ENCODE measurements at places on chromosomes 4 and X. TPM values are rescaled to one million over a fixed set of nuclear protein-coding genes. Genes with fewer than 3 reads are reported as not detected.

- DNase-seq: no peak
These were observed 14.6 kb upstream of the SLC25A4 start for GRCh38 chr4:185128272-185129119.

DNA sequence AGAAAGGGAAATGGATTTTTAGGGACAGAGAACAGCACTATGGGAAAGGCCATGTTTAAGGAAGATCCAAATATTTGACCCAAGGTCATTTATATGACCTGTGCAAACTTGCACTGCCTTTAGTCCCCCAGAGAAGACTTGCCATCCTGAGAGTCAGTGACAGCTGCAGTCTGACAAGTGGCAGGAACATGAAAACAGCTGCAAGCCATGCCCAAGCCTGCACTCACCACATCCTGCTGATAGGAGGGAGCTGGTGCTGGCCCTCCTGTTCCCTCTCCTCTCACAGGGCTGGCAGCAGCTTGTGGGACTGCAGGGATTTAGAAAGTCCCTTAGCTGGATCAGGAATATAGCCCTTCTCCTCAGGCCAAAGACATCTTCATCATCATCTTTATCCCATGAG lies 187.7 kb downstream of the RAP1GDS1 start:
- DNase-seq: no peak

DNA sequence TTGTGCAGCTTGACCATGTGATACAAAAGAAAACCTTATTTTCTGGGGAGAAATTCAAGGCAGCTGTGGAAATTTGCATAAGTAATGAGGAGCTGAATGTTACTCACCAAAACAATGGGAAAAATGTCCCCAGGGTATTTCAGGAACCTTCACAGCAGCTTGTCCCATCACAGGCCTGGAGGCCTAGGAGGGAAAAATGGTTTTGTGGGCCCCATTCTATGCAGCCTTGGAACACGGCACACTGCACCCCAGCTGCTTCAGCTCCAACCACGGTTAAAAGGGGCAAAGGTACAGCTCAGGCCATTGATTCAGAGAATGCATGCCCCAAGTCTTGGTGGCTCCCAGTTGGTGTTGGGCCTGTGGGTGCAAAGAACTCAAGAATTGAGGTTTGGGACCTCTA lies 216.1 kb downstream of the MAGEE1 start:
- no peak for DNase-seq

- DNase-seq: no peak
These were observed 378.3 kb downstream of the PPP1R2C start for GRCh38 chrX:42399632-42400024.

GRCh38 chr4:143939528-143939927 lies 34.2 kb upstream of the GYPE start:
- DNase-seq: no peak

DNA sequence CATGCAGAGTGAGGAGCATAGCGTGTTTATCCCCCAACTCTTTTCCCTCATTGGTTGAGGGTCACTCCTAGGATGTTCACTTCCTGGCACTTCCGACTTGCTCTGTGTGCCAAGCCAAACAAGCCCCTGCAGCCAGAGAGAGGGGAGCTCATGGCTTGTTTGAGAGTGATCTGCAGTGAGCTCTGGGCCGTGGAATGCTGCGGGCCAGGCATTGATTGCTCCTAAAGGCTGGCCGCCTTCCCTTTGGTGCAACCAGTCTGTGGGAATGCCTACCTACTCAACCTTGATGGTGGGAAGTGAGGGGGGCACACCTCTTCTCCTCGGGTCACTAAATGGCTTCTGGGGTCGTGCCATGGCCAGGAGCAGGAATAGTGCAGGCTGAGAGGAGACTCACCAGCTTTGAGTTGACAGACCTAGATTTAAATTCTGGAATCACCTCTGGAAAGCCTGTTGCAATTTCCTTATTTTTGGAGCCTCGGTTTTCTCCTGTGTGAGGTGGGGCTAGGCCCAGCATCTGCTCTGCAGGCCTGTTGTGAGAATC lies 152.0 kb upstream of the STX18 start:
- DNase-seq: no peak

GRCh38 chr4:145148980-145149379 lies 31.4 kb downstream of the OTUD4 start:
- no peak for DNase-seq

DNA sequence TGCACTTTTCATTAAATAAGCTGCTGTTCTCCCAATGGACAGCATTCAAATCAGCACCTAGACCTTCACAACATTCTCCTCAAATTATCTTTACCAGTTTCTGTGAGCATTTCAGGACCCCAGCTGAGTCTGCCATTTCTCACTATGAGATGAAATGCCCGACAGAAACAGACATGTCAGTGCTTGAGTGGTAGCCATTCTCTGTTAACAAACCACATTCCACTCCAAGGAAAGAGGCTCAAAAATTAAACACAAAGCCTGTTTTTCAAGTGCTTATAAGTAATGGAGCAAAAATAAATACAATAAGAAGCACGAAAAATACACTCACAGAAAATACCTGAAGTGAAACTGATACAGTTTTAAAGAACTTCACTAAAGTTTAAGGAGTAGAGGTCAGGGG lies 320.2 kb upstream of the PRPS2 start:
- no peak for DNase-seq

- no peak for DNase-seq
These were observed 143.2 kb upstream of the ZCCHC13 start for GRCh38 chrX:74160816-74161215.

GRCh38 chrX:114800719-114801118 lies 216.7 kb downstream of the IL13RA2 start:
- no peak for DNase-seq

- DNase-seq: no peak
These were observed 37.0 kb downstream of the NOP14 start for GRCh38 chr4:2925931-2926860.

GRCh38 chr4:120354381-120354780 lies 287.7 kb upstream of the MAD2L1 start:
- DNase-seq: no peak

DNA sequence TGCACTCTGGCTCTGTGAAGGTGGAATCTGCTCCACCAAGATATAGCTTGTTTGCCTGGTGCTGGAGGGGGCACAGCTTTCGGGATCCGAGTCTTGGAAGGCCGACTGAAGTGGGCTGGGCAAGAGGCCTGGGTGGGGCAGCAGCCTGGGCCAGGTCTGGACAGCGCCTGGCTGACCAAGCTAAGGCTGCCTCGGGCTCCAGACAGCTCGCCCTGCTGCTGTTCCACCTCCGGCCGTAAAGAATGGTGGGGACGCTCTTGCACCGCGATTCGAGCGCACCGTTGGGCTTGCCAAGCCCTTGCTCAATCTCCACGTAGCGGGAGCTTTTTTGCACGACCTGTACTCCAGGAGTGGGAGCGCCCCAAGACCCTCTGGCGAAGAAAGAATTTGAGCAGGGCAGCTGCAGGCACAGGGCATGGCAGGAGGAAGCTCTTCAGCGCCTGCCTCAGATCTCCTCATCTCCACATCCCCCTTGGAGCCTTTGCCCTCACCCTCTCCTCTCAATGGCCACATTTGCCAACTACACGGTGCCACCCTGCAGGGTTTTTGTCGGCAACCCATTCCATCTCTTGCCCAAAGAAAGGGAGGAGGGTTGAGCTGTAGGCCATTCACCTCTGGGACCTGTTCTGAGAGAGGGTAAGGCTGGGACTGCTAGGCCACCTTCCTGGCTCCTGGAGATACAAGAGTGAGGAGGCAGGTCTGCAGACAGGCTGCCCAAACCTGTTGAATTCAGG lies 18.9 kb downstream of the CNGA2 start:
- no peak for DNase-seq

GRCh38 chrX:5236096-5236495 lies 992.6 kb downstream of the NLGN4X start:
- DNase-seq: no peak

GRCh38 chr4:74370912-74371311 lies 6.0 kb downstream of the EREG start:
- DNase-seq: no peak

- no peak for DNase-seq
These were observed 8.9 kb downstream of the XAGE1A start for GRCh38 chrX:52504551-52504950.

- no peak for DNase-seq
These were observed 11.3 kb upstream of the PLAC1 start for GRCh38 chrX:134669378-134670098.

DNA sequence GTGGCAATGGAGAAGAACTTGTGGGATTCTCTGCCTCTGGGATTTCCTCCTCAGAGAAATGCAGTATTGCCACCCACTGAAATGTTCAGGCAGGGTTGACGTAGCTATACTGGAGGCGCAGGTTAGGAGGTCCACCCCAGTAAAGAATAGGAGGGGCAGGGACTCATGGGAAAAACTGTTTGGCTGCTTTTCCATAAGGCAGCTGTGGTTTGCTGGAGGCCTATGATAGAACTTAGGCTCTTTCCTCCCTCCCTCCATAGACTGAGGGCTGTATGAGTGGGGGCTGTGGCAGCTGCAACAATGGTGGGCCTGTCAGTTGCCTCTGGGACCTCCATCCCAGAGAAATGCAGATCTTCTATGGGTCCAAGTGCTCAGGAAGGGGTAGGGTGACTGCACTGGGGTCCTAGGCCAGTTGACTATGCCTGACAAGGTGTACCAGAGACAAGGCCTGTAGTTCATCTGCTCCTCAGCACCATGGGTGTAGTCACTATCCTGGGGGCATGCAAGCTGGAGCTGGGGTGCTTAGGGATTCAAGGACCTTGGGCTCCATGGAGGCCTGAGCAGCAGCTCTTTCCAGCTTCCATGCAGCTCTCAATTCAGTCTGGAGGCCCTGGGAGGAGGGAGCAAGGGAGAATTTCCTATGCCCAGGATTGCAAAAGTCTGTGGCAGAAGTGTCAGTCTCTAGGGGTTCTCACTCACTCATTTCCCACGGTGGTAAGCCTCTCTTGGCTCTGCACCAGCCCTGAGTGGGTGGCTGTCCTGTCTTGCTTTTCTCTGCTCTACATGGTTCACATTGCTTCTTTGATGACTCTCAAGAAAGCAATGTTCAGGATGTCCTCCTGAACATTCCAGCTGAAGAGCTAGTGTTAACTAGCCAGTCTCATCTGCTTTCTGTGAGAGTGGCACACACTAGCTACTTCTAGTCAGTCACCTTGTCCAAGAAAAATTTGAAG lies 353.0 kb downstream of the IDS start:
- no peak for DNase-seq

- no peak for DNase-seq
These were observed 72.0 kb upstream of the NDUFC1 start for GRCh38 chr4:139374251-139374650.

DNA sequence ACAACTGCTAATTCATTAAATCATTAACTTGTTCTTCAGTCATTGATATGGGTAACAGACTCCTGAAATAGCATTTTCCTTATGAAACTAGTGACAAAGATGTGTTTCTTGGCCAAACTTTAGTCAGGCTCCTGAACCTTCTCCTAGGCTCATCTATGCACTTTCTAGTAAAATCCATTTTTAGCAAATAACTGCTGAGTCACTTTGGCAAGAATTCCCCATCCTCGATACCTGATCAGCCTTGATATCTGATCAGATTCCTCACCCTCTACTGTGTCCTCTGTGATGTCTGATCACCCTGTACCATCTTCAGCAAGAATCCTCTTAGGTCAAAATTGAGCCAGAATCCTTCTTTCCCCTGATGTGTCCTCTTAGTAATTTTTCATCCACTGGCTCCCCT lies 161.2 kb upstream of the TAPT1 start:
- no peak for DNase-seq

DNA sequence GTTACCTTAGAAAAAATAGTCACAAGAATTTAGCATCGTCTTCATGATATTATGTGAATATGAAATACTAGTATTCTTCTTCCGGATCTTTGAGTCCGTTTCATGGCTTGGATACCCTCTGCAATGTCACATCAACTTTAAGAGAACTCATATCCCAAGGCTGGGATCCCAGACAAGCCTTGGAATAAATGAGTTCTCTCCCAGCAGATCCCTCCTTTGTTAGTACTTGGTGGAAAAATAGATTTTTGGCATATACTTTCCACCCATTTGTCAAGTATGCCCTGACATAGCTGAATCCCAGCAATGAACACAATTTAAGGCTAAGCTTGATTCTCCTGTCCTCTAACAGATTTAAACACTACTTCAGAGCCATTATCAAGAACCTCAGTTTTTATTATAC lies 144.5 kb downstream of the PPARGC1A start:
- no peak for DNase-seq

DNA sequence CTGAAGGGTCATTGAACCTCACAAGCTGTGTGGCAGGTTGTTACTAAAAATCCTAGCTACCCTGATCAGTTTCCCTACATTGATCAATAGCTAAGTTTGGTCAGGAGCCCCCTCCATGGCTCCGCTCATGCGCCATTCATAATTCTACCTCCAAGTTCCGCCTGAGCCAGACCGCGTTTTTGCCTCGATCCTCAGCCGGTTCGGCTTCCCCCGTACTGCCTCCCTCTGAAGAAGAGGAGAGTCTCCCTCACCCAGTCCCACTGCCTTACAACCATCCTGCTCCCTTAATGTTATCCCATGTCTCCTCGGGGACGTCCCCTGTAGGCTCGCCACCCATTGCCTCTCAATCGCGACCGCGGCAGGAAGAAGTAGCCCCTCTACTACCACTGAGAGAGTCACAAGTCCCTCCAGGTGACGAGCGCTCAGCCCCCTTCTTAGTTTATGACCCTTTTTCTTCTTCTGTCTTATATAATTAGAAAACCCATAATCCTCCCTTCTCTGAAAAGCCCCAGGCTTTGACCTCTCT lies 158.2 kb downstream of the DEFB131A start:
- DNase-seq: no peak

- no peak for DNase-seq
These were observed 281.7 kb downstream of the RCHY1 start for GRCh38 chr4:75232546-75232945.

- DNase-seq: no peak
These were observed 34.6 kb downstream of the SEPTIN11 start for GRCh38 chr4:76984127-76984526.

GRCh38 chr4:70315928-70316327 lies 18.9 kb upstream of the CABS1 start:
- no peak for DNase-seq

Gene ASMT
- not detected for total RNA-seq

Gene FOXP3
- 0.07 TPM for total RNA-seq

Gene OTUD4
- total RNA-seq: 17.2 TPM

Gene TEX13D
- not detected for total RNA-seq

Gene RTL5
- total RNA-seq: 0.94 TPM

Gene RHOXF1
- total RNA-seq: not detected

Gene OR13H1
- not detected for total RNA-seq
